Naive thymus-derived CD8-positive, alpha-beta T cell (primary cell): ENCODE measurements at places on chromosomes 12 and 14. TPM values are rescaled to one million over a fixed set of nuclear protein-coding genes. Genes with fewer than 3 reads are reported as not detected.

ARHGDIB gene
- 937 TPM for total RNA-seq

TRAF3 gene
- total RNA-seq = 40.8 TPM

MCRS1 gene
- total RNA-seq = 99.7 TPM

TAMALIN gene
- total RNA-seq = 36.5 TPM

SLC48A1 gene
- 12.8 TPM for total RNA-seq

PPTC7 gene
- 34.4 TPM for total RNA-seq

LRFN5 gene
- not detected for total RNA-seq

SLC7A7 gene
- total RNA-seq = 2.6 TPM

MDP1 gene
- total RNA-seq = 13.7 TPM

ACSM4 gene
- total RNA-seq = not detected

ETFBKMT gene
- total RNA-seq = 1.9 TPM

FOXM1 gene
- not detected for total RNA-seq

MYF6 gene
- total RNA-seq = not detected

HIF1A gene
- total RNA-seq = 97.5 TPM

HSPA2 gene
- total RNA-seq = 2.3 TPM

MIPOL1 gene
- not detected for total RNA-seq

SLCO1B3 gene
- total RNA-seq = not detected

PLEKHD1 gene
- 0.25 TPM for total RNA-seq

WNT1 gene
- 0.33 TPM for total RNA-seq

C14orf132 gene
- 4.6 TPM for total RNA-seq

LRTM2 gene
- not detected for total RNA-seq

TMEM229B gene
- 22.5 TPM for total RNA-seq

POTEG gene
- total RNA-seq = not detected

GLI1 gene
- total RNA-seq = 2.7 TPM

NFATC4 gene
- total RNA-seq = not detected

NOXRED1 gene
- 1.9 TPM for total RNA-seq

GPRC5A gene
- not detected for total RNA-seq

SPX gene
- 0.36 TPM for total RNA-seq
